ENCODE measurements at places on chromosomes 11 and 22.

- DNase-seq: no peak
These were observed 14.4 kb downstream of the RTN4RL2 start for GRCh38 chr11:57474803-57475115.

GRCh38 chr11:126212089-126212660 is 593 bp downstream of the FAM118B start:
- no peak for DNase-seq

DNA sequence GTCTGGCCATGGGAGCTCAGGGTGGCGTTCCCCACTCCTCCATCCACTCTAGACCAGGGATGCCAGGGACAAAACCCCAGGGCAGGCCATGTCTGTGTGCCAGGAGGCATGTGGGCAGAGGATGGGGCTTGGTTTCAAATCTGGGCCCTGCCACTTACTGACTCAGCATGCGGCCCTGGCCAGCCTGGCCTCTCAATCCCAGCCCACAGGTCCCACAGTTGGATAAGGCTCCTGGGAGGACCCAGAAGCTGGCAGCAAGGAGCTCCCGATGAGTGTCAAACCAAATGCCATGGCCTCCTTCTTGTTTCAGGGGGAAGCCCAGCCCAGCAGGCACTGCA is 1290.4 kb downstream of the BRD1 start:
- no peak for DNase-seq

GRCh38 chr11:58905721-58906547 is 33.4 kb upstream of the GLYATL1 start:
- DNase-seq: no peak

DNA sequence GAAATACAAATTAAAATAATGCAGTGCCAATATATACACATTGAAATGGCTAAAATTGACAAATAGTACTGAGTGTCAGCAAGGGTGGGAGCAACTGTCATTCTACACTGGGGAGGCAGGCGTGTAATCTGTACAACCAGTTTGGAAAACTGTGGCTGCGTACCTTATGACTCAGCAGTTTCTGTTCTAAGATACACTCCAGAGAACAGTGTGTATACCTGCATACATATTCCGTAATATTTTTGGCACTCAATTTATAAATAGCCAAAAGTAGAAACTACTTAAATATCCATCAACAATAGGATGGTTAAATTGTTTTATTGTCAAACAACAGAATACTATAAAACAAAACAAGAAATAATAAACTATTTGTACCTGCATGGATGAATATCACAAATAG is 57.6 kb downstream of the RNF169 start:
- no peak for DNase-seq

DNA sequence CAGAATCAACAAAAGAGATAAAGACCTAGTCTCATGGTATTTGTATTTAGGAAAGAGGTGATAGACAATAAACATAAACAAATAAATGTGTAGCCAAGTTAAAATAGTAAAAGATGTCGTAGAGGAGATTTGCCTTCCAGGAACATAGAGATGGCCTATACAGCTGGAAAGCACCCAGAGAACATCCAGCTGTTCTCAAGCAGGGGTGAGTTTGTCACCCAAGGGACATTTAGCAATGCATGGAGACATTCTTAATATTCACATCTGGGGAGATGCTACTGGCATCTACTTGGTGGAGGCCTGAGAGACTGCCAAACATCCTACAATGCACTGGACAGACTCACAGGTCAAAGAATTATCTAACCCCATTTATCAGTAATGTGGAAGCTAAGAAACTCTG is 88.3 kb downstream of the C11orf87 start:
- DNase-seq: no peak

DNA sequence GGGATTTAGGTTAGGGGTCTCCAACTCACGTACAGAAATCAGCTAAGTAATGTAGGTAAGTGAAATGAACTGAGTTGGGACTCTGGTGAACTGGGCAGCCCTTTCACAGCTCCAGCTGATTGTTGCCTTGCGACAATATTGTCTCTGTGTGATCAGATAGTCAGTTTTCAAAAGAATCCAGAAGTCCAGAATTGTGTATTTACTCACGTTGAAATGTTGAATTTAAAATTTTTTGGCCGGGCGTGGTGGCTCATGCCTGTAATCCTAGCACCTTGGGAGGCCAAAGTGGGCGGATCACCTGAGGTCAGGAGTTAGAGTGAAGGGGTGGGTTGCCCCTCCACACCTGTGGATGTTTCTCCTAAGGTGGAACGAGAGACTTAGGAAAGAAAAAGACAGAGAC is 18.8 kb upstream of the WDR74 start:
- no peak for DNase-seq

DNA sequence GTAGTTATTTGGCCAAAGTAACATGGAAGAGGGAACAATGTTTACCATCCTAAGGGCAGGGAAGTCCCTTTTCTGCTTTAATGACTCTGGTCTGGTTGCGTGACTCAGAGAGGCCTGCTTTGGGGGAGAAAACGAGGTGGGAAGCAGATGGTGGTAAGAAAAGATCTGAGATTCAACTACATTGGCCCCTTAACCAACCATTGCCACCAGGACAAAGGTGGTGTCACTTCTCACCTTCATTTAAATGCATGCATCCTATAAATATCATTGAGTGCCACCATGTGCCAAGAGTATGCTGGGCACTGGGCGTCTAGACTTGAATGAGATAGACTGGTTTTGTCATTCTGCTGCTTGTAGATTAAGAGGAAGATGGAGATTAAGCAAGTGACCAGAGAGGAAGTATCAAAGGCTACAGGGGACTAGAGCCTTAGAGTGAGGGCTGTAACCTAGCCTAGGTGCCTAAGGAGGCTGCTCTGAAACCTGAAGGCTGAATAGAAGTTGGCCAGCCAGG is 3.6 kb upstream of the SORL1 start:
- no peak for DNase-seq

DNA sequence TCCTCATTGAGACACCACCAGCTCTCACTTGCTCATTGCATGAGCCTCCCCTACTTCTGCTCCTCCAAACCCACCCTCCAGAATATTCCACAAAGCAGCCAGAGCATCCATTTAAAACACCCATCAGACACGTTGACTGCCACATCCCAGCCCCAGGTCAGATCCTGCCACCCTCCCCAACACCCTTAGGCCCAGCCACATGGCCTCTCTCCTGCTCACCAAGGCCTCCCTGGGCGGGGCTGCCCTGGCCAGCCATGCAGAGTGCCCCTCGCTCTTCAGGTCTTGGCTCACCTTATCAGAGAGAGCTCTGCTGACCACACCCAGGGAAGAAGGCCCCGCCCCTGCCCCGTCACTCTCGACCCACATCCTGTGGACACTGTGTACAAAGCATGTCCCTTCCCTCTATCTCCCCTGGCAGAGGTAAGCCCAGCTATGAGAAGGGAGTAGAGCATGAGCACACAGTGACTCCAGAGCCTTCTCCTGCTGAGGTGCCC is 106.8 kb downstream of the MICAL3 start:
- DNase-seq: no peak

GRCh38 chr11:38143852-38144251 is 1545.8 kb upstream of the RAG2 start:
- DNase-seq: no peak

GRCh38 chr22:46587492-46588278 is 32.5 kb upstream of the GRAMD4 start:
- DNase-seq: no peak

DNA sequence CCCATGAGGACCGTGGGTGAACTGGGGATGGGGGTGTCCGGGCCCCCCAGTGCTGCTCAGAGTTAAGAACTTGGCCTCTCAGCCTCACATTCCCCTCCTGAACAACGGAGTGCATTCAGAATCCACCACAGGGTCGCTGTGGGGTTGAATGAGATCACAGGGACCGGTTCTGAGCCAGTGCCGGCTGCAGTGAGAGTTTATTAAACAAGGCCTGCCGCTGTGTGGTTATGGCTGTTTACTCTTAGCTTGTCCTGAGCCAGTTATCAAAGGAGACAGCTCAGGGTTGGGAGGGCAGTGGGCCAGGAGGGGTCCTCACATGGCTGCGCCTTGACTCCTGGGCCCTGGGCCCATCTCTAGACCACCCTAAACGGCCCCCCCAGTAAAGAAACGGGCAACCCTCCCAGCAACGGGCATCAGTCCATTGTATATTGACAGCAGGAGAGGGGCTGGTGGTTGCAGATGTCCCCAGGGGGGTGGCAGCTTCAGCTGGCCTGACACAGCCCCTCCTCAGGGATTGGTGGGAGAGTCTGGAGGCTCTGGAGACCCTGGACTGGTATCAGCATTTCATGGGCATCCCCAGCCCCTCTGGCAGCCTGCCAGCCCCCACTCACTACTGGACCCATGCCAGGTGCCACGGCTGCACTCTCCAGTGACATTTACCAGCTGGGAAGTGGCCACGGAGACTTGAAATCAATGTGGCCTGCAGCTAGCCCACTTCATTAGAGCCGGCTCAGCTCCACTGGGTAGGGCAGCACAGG is 15.1 kb upstream of the CABP7 start:
- DNase-seq: no peak

GRCh38 chr22:38402204-38402603 is 52.8 kb downstream of the KCNJ4 start:
- no peak for DNase-seq

DNA sequence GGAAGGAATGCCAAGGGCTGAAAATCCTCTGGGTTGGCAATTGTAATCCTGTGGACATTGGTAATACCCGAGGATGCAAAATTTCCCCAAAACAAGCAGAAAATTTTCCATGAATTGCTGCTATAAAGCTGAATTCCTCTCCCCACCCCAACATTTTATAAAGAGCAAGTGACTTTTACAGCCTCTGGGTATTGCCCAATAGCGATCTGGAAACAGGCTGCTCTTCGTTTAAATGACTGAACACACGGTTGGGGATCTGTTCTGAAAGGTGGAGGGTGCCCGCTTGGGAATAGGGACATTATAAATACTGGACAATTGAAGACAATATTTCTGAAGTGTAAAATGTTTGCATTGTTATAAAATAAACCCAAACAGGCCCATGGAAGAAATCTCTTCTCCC is 20.6 kb downstream of the EHF start:
- no peak for DNase-seq

GRCh38 chr11:134275534-134276395 is at the start of gene GLB1L3:
Gene GLB1L3 (plus strand): TSS chr11:134276379. CDS start chr11:134276741, 362 bp downstream.
- peak; percentile 62 for DNase-seq

GRCh38 chr22:46366327-46366731 is 30.8 kb downstream of the TRMU start:
- no peak for DNase-seq

DNA sequence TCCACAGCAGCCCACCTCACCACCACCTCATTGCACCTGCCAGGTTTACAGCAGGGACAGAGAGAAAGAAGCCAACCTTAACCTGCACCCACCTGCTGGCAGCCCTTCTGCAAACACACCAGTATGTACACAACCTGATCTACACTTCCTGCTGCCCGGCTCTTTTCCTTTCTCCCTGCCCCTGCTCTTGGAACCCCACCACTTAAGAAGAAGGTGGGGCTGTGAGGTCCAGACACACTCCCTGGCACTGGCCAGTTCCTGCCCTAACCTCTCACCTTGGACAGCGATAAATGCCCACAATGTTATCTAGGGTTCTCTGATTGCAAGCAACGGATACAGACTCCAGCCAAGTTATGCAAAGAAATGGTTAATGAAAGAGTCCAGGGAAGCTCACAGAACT is 10.8 kb upstream of the SLC35C1 start:
- DNase-seq: no peak

DNA sequence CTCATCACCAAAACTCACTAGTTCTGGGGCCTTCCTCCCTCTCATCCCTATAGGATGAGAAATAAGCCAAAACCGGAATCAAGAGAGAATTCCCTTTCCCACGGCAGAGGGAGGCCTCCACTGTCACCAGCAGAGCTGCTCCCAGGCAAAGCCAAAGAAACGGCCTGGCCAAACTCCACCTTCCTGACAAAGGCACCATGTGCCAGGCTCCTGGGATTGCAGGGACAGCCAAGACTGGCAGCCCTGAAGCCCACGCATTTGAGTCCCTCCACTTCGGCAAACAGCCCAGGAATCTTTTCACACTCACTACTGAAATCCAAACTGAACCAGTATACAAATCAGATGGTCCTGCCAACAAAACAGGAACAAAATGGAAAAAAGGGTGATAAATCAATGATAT is 6.1 kb downstream of the SMCO4 start:
- DNase-seq: no peak

GRCh38 chr11:72899238-72899637 is 85.0 kb downstream of the ATG16L2 start:
- DNase-seq: no peak

- peak; percentile 35 for DNase-seq
These were observed 29.9 kb upstream of the MALAT1 start for GRCh38 chr11:65468874-65469333.

DNA sequence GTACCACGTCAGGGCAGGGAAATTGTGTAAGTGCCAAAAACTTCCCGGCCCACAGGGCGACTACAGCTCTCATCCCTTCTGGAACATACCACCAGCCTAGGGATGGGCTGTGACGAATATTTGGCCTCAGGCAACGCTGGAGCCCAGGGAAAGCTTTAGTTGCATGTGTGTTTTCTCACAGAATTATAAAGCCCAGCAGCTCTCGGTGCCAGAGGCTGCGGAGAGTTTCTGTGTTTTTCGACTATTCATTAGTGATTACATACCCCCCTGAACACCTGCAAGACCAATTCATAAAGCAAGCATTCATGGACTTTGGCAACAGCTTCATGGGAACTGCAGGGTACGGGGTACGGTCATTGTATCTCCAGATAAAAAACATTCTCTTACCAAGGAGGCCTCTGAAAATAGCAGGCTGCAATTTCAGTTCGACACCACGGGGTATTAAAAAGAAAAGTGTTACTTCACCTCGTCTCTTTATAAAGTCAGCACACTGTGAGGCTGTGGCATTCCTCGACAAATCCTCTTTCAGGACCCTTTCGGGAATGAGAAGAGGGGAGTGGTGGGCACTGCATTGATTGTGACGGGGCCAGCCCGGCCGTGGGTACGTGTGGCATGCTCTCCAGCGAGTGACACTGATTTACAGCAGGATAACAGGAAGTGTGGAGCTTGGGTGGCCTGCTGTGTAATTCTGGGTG is 243.6 kb upstream of the SORL1-AS1 start:
- DNase-seq: no peak

DNA sequence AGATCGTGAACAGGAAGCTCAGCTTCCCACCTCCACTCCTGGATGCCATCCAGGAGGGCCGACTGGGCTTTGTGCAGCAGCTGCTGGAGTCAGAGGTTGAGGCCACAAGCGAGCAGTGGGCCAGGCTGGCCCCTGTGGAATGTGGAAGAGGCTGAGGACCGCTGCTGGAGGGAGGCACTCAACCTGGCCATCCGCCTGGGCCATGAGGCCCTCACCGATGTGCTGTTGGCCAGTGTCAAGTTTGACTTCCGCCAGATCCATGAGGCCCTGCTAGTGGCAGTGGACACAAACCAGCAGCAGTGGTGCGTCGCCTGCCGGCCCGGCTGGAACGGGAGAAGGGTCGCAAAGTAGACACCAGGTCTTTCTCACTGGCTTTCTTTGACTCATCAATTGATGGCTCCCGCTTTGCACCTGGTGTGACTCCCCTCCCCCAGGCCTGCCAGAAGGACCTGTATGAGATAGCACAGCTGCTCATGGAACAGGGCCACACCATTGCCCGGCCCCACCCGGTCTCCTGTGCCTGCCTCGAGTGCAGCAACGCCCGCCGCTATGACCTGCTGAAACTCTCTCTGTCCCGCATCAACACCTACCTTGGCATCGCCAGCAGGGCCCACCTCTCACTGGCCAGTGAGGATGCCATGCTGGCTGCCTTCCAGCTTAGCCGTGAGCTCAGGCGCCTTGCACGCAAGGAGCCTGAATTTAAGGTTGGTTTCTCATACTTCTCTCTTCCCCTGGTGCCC is 24.9 kb downstream of the ART5 start:
- no peak for DNase-seq

GRCh38 chr11:85316967-85317366 is 310.2 kb downstream of the DLG2 start:
- no peak for DNase-seq

- DNase-seq: no peak
These were observed 27.1 kb upstream of the SLC22A12 start for GRCh38 chr11:64563966-64564365.

- DNase-seq: no peak
These were observed 92.2 kb upstream of the TOP3B start for GRCh38 chr22:22074634-22075381.
